Hematopoietic multipotent progenitor cell treated with erythropoietin and hydrocortisone succinate and interleukin-3 and kit ligand, for 8 days (in vitro differentiated cells): ENCODE measurements at places on chromosomes 4 and X.

GRCh38 chr4:64520421-64520820 is 111.2 kb upstream of the TECRL start:
- DNase-seq = no peak

DNA sequence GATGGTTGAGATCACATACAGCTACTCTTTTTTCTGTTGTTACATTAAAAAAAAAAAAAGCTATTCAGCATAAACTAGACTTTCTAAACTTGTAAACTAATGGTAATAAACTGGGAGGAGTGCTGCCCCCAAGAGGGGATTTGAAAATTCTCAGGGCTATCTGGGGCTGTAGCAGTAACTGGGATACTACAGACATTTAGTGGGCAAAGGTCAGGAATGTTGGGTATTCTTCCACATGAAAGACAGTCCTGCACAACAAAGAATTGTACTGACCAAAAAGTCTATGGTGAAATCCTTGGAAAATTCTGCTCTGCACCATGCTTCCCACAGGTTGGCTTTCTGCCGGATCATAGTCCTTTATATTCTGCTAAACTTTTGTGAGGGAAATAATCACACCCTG is 232.6 kb upstream of the BOD1L1 start:
- no peak for DNase-seq

DNA sequence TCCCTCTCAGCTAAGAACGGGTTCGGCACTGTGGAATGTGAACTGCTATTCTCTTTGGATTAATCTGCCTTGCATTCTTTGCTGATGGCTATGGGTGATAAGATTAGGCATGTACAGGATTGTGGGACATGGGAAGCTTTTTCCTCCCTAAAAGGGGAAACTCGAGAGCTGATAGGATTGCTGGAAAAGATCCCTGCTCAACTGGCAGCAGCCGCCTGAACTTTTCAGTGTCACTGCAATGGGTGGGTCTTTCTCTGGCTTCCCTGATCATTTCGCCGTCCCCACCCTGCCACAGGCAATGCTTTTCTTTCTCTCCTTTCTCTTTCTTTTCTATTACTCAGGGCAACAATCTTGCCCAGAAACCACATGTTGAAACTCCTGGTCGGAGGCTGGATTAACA is 20.5 kb downstream of the PAGE2 start:
- no peak for DNase-seq

- DNase-seq = no peak
These were observed 52.1 kb upstream of the KDR start for GRCh38 chr4:55177461-55177860.

DNA sequence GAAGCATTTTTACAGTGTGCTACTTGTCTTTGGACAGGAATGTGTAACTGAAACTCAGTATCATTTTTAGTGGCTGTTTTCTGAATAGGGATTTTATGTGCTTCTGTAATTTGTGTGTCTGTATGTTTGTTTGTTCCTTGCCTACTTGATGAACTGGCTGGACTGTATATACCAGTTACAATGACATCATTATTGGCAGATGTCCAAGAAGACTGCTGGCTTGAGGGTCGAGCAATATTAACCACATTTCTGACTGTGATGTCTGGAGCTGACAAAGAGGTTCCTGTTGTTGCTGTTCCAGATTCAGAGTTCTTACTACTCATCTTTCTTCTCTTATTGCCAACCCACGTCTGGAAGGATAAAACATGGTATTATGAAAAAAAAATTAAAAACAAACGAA is 33.0 kb downstream of the HDX start:
- DNase-seq = no peak

GRCh38 chr4:11397819-11398610 is 30.7 kb downstream of the HS3ST1 start:
- no peak for DNase-seq

DNA sequence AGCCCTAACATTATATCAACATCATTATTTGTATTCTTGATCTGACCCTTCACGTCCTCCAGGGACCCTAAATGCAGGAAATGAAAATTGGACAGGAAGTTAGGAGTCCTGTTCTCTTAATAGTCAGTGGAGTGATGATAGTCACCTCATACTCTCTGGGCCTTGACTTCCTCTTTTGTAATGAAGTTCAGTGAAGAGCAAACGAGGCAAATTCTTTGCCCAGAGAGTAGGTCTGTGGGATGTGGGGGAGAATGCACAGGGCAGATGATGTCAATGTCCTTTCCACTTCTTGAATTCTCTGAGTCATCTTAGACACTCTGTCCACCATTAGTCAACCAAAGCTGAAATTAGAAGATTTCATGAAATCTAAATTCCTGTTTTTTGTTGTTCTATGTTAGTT is 17.1 kb upstream of the GPRIN3 start:
- peak; percentile 10 for DNase-seq

- DNase-seq = no peak
These were observed at the start of gene DCAF12L1 for GRCh38 chrX:126552313-126553022. TSS of gene DCAF12L1 (minus strand) at chrX:126552814. CDS start at chrX:126552608, 206 bp downstream.

DNA sequence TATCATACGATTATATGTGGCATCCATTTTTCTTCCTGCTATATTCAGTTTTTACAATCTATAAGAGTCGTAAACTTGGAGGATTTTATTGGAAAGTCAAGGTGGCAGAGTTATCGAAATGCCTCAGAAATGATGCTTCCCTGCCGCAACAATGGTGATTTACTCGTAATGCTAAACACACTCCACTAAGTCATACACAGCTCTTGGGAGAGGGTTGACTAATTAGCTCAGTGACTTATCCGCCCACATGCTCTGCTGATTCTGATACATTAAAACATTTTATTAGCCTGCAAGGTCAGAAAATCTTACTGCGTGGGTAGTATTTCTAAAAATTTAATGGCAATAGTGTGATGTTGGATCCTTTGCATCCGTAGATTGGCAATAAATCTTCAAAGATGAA is 420.1 kb downstream of the ARAP2 start:
- DNase-seq = no peak

DNA sequence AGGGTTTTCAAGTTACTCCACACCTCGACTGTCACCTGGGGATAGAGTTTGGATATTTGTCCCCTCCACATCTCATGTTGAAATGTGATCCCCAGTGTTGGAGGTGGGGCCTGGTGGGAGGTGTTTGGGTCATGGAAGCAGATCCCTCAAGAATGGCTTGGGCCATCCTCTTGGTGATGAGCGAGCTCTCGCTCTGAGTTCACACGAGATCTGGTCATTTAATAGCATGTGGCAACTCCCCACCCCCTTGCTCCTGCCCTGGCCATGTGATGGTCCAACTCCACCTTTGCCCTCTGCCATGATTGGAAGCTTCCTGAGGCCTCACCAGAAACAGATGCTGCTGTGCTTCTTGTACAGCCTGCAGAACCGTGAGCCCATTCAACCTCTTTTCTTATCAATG is 8.3 kb downstream of the CTAG1A start:
- DNase-seq = no peak

GRCh38 chrX:71378732-71379131 is 12.6 kb downstream of the TAF1 start:
- no peak for DNase-seq

DNA sequence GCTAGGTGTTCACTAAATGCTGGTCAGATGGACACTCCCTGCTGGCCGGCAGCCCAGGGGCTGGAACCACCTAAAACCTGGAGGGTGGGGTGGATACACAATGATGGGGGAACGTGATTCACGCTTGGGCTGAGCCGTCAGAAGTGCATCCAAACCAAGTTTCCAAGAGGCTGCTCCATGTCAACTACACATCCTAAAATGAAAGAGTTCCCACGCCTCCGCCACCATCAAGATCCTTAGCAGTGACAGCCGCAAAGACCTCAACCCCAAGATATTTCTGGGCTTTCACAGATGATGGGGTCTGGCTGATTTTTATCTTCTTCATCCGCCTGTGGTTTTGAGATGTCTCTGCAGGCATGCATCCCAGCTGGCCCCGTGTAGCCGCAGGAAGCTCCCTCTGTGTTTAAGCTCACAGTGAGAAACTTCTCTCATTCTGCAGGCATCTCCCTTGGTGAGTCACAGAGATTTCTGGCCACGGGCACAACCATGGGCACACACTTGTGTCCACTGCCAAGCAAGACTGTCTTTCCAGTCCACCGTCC is 84.4 kb downstream of the HTRA3 start:
- DNase-seq = no peak

DNA sequence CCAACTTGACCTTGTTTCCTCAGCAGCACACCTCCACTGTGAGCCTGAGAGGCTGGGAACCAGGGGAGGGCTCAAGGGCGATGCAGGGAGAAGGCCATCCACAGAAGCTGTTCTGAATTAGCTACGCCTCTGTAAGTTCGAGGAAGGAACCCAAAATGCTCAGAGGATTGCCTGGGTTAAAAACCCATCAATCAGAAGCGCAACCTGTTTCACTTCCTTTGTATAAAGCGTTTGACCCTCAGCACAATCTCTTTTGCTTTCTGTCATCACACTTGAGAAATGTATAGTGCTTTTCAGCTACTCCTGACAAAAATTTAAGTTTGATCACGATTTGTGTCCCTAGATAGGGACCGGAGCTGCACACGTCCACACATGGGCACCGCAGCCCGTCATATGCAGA is 48.0 kb upstream of the MAP3K15 start:
- no peak for DNase-seq

DNA sequence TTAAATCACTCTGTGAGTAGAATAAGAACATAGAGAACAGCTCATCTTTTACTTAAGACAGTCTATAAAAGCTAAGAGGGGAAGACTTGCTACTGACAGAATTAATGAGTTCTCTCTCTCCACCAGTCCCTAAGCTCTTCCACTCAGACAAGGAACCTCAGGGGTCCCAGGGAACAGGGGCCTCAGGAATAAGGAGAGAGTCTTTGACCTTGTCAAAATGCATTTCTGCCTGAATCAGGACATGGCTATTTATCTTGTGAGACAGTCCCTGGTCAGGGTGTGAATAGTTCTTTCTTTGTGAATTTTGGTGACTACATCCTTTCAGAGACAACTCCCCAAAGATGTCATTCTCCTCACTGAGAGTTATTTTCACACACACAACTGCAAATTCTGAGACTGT is 218.7 kb upstream of the HS3ST1 start:
- no peak for DNase-seq

DNA sequence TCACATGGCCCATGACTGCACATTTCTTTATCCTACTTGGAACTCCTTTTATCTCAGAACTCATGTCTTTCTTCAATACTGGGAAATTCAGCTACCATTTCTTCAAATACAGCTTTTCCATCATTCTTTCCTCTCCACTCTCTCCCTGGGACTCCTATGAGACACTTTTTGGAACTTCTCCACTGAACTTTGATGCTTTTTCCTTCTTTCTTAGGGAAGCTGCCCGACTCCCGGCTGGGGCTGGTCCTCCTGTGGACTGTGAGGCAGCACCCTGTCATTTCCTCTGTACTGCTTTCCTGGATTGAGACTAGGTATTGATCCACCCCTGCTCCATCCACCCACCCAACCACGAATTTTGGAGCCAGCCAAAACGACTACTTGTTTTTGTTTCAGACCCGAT is 40.0 kb downstream of the ZFYVE28 start:
- DNase-seq = no peak

DNA sequence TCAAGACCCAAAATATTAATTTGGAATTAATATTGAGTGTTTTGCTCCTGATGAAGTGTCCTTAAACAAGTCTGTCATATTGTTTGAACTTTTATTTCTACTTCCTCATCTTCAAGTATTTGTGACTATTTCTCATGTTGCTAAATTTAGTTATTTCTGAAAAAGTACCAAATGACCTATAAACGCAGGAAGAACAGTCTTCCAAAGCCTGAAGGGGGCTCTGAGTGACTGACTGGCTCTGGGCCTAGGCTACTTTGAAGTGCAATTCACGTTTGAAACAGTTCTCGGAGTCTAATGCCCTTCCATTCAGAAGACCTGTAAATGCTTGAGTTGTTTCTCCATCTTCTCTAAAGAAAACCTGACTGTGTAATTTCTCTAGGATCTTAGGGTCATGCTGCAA is 26.5 kb downstream of the GALNT7 start:
- DNase-seq = no peak

DNA sequence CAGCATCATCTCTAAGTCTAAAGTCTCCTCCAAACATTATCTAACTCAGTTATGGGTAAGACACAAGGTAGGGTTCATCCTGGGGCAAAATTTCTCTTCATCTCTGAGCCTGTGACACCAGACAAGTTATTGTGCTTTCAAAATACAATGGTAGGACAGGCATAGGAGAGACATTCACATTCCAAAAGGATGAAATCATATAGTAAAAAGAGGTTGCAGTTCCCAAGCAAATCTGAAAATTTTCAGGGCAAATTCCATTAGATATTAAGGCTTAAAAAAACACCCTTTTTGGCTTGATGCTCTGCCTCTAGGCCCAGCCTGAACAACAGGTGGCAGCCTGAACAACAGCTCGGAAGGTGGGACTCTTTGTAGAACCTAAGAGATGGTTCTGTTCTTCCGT is 448.3 kb upstream of the SLIT2 start:
- DNase-seq = no peak

GRCh38 chr4:38889143-38889542 is 21.5 kb downstream of the FAM114A1 start:
- no peak for DNase-seq

- DNase-seq = no peak
These were observed 154.0 kb downstream of the EVC2 start for GRCh38 chr4:5554376-5554775.

- DNase-seq = no peak
These were observed 396.4 kb upstream of the BOD1L1 start for GRCh38 chr4:14023896-14024295.

DNA sequence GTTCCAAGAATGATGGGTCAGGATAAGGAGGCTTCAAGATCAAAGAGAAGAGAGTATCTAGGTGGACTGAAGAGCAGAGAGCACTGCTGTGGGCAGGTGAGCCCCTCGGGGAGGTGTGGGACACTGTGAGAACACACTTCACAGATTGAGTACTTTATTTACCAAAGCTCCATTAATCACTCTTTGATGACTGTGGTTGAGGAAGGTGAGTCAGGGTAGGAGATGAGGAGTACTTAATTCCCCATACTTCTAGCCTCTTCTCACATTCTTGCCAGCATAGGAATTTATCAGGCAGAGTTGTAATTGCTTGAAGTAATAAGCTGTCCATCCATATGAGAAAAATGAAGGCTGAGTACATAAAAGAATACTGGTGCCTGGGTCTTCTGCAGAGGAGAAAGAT is 375.3 kb downstream of the PCDH10 start:
- DNase-seq = no peak

GRCh38 chrX:64447207-64447606 is 52.0 kb upstream of the MTMR8 start:
- DNase-seq = no peak

- DNase-seq = peak; percentile 57
These were observed 19.5 kb upstream of the NFXL1 start for GRCh38 chr4:47933840-47934239.

DNA sequence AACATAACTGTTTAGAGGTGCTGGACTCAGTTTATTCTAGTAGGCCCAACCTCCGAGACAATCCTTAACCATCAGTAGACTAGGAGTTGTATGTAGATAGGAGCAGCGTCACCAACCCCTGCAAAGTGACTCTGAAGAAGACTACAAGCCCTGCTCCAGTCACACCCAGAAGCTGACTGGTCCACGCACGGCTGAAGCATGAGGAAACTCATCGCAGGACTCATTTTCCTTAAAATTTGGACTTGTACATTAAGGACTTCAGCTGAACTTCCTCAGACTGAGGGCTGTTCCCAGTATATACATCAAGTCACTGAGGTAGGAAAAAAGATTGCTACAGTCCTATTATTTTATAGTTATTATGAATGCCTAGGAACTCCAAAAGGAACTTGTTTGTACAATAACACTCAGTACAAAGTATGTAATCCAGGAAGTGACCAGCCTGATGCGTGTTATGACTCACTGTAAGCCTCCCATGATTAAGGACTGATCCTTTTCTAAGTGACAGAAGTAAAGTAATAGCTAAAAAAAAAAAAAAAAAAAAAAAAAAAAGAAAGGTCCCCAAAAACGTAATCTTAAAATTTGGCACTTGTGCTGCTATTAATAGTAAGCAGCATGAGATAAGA is 41.6 kb upstream of the UGT2B7 start:
- no peak for DNase-seq
